ENCODE measurements at places on chromosomes 7 and 10.

DNA sequence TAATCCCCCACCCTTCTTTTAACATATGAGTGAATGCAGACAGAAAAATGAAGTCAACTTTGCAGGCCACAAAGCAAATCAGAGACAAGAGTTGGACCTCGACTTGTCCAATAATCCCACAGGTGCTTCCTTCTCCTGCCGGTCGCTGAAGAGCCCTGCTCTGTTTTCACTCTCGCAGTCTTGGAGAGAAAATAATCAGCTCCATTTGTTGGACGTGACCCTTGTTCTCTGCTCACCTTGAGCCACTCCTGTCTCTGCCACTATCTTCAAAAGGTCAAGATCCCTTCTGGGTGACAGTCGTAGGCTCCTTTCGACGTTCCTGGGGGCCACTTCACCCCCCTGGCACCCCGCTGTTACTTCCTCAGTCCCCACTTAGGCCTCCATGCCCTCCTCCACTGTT is 2.8 kb upstream of the KLF6 start:
- no peak for DNase-seq

DNA sequence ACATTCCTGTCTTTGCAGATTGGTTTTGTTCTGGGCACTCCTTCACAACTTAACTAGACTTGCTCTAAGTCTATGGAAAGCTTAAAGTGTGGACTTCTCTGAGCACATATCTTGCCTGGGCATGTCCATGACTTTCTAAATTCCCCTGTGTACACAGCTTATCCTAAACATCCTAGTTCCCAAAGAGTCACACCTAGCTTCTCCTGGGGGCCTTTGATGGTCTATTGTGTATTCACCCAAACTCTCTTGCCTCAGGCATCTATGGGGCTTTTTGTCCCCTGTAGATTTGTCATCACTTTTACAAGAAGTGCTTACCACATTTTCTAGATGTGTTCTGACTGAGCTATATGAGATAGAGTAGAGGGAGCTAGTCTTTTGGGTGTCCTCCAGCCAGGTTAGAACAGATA is 12.2 kb upstream of the ZNF488 start:
- no peak for DNase-seq

DNA sequence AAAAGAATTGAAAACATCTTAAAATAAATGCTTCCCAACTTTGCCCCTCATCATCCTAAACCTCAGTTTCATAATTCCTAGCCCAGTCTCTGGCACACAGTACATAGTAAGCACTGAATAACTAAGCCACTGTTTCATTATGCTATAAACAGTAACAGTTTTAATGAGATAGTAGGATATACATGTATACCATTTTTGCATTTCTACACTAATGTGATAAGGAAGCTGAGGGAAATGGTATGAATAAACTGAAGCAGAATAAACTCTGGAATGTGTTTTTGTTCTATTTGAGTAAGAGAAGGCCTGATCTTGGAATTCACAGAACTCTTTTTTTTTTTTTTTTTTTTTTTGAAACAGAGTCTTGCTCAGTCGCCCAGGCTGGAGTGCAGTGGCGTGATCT is 8.8 kb downstream of the NAPEPLD start:
- no peak for DNase-seq

- DNase-seq: peak; percentile 84
Observed at GRCh38 chr7:111083413-111083812, 7.5 kb upstream of the LRRN3 start.

DNA sequence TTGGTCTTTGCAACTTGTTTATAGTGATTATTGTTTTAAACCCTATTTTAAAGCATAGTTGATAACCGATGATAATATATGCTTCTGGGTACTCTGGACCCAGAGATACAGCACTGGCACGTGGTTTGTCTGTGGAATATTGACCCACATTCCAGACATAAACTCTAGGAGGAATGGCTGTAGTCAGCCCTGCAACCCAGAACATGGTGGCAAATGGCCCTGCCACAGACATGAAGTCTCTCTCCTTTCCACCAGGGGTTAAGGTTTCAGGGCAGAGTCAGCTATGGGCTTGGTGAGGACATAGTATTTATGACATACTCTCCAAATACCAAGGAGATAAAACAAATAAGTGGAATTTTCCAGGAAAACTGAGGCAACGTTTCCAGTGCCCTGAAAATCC is 83.6 kb downstream of the NAMPT start:
- DNase-seq: no peak
